Uterus (tissue), 4 donors: ENCODE measurements at places on chromosomes 13 and 19. TPM values are rescaled to one million over a fixed set of nuclear protein-coding genes. Genes with fewer than 3 reads are reported as not detected.

Gene CGB2
- total RNA-seq, result not detected

Gene ACP7
- total RNA-seq, result not detected

Gene IGLON5
- not detected for total RNA-seq

Gene KLK10
- not detected for total RNA-seq

Gene OR4F17
- not detected for total RNA-seq

Gene CCDC169
- total RNA-seq, result 0.49 TPM

Gene IRS2
- 9.4 TPM for total RNA-seq

Gene ALOX5AP
- 4.4 TPM for total RNA-seq

Gene SYCN
- total RNA-seq, result not detected

Gene CBLC
- 5.8 TPM for total RNA-seq

Gene UBL3
- total RNA-seq, result 58.5 TPM

Gene TEKTIP1
- not detected for total RNA-seq

Gene HNRNPUL1
- total RNA-seq, result 49.7 TPM

Gene UBE2L5
- 0.21 TPM for total RNA-seq

Gene MEDAG
- 45.9 TPM for total RNA-seq

Gene ZNF560
- total RNA-seq, result not detected

Gene IL17D
- total RNA-seq, result not detected

Gene DENND1C
- not detected for total RNA-seq

Gene BRSK1
- total RNA-seq, result 17.1 TPM

Gene CEACAM1
- 0.69 TPM for total RNA-seq

Gene SCGB2B2
- total RNA-seq, result not detected

Gene TRIP10
- total RNA-seq, result 36.0 TPM

Gene WDR87
- total RNA-seq, result not detected
